ENCODE measurements at places on chromosomes 2 and 18.

GRCh38 chr2:195333869-195334268, 323.2 kb upstream of the SLC39A10 start:
- no peak for DNase-seq

- no peak for DNase-seq
These were observed 35.0 kb downstream of the CYP27C1 start for GRCh38 chr2:127185093-127185492.

DNA sequence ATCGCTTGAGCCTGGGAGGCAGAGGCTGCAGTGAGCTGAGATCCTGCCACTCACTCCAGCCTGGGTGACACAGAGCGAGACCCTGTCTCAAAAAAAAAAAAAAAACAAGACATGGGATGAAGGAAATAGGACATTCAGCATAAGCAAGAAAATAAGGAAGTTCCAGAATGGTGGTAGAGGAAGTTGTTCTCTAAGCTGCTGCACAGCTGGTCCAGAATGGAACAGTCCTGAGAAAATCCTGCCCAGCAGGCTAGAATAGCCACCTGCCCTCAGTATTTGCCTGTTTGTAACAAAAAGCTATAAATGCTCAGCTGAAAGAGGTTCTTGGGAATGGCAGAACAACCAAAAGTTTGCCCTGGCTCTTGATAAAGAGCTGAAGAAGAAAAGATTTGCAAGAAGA, 11.1 kb upstream of the MAPRE3 start:
- DNase-seq: no peak

- DNase-seq: no peak
These were observed 49.1 kb downstream of the LRPPRC start for GRCh38 chr2:43946685-43947084.

DNA sequence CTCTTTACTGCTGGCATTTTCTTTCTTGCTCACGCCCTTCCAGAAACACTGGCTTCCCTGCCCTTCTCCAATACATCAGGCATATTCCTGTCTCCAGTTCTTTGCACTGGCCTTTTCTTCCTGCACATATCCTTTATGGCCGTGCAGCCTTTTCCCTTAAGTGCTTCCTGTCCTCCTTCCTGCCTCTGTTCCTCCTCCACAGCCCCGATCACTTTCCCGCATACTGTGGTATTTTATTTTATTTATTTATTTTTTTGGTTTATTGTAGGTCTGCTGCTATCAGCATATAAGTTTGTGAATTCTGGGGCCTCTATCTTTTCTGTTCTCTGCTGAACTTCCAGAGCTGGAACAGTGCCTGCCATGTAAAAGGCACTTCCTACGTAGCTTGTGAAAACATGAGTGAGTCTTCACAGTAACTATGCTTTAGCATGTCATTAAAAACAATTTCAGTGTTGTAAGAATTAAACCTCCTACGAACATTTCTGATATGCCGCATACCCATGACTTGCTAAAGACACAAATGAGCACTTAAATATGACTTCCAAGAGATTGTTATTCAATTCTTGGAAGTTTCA, 289.1 kb downstream of the TRIB2 start:
- DNase-seq: no peak

- DNase-seq: no peak
These were observed 4.5 kb downstream of the HOXD8 start for GRCh38 chr2:176134035-176134434.

DNA sequence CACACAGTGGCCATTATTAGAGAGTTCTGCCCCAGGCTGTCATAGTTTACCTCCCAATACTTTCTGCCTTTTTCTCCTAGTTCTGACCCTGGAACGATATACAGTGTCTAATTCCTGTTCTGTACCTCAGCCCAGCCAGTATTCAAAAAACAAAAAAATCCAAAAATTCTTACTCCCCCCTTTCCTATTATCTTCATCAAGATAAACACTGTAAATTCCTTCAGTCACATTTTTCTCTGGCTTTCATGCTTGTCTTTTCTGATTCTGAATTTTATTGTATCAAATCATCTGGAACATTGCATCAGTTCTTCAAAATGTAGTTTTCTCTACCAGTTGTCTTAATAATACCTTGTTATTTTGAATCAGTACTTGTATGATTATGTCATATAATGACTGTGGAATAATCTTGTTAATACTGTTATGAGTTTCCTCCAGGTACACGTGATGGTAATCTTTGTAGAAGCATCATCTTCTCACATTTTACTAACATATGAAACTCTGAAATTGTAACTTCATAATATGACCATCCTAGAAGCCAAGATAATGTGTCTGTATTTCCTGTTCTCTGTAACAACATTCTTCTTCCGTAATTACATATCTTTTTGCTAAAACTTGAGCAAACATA, 79.0 kb upstream of the NOSTRIN start:
- no peak for DNase-seq

DNA sequence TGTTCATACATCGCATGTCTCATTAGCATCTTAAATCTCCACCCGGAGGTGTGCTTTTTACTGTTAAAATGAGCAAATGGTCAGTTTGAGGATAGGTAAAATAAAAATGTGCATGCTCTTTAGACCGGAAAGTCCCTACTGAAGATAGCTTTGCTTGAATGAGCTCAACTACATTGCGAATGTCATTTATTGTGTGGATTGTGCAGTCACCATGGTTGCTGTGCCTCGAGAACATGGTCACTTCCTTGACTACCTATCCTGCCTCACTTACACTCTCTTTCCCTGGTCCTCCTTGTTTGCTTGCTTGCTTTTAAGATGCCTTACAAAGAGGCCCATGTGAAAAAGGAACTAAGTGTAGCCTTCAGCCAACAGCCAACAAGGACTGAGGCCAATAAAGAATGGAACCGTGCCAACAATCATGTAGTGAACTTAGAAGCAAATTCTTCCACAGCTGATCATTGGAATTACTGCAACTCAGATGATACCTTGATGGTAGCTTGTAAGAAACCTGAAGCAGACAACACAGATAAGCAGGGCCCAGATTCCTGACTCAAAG, 72.2 kb upstream of the BARD1 start:
- no peak for DNase-seq
